ENCODE measurements at places on chromosomes 12 and 14.

GRCh38 chr14:75226755-75227544 is 50.5 kb upstream of the TMED10 start:
- DNase-seq: no peak

- no peak for DNase-seq
These were observed 106.1 kb downstream of the PTPN11 start for GRCh38 chr12:112524676-112525425.

- no peak for DNase-seq
These were observed 77.3 kb upstream of the PCNX4 start for GRCh38 chr14:60014402-60014801.

- no peak for DNase-seq
These were observed 161.7 kb downstream of the BTG1 start for GRCh38 chr12:91983935-91984334.

GRCh38 chr12:115203701-115204100 is 519.7 kb upstream of the TBX3 start:
- no peak for DNase-seq

GRCh38 chr12:100371146-100371545 is 14.3 kb downstream of the SLC17A8 start:
- no peak for DNase-seq

GRCh38 chr14:95432144-95433093 is 84.0 kb downstream of the SYNE3 start:
- peak; percentile 68 for DNase-seq

- DNase-seq: no peak
These were observed 197.1 kb downstream of the EXOC5 start for GRCh38 chr14:57071639-57072038.

- DNase-seq: peak; percentile 16
These were observed 96.2 kb upstream of the PTPRB start for GRCh38 chr12:70733385-70733784.

DNA sequence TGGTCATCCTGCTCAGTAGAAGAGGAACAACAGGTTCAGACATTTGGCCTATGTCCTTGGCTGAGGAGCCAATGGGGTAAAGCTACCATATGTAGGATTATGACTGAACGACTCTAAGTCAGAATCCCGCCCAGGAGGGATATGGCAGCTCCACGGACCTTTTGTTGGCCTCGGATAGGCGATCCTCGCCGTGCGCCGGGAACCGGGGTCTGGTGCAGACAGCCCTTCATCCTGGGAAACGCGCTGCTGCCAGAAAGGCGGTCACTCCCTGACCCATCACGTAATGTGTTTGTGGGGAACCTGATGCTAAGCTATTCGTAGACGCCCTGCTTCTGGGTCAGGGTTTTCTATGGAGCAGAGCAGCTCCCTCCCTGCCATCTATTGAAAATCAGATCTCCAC is 178.9 kb upstream of the ALG10B start:
- no peak for DNase-seq

- DNase-seq: no peak
These were observed 63.8 kb downstream of the RIN3 start for GRCh38 chr14:92577321-92577742.

DNA sequence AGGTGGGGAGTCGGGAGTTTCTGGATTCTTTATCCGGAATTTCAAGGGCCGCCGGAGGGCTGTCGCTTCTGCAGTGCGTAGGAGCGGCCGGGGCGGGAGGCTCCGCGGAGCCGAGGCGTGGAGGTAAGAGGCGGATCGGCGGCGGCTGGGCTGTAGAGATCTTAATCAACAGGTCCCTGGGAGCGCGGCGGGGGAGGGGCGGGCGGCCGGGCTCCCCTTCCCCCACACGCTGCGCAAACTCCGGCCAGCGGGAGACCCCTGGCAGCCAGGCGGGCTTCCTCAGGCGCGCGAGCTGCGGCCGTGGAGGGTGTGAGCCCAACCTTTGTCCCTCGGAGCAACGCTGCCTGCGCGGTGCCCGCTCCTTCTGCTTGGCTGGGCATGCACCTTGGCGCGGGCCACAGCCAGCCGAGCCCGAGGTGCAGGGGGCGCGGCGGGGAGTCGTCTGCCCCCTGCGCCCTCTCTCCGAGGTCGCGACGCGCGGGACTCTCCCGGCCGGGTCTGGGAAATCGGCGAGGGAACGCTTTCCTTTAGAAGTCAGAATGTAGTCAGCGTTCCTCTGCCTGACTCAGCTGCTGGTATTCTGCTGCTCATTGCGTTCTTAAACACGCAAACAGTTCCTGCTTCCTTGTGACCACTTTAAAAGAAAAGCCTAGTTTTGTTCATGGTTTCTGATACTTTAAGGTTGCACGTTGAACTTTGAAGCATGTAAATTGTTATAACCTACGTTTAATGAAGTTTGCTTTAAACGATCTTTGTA is at the start of gene PALS1:
PALS1 (plus strand) TSS at position 25 of the 757 bp plus-strand sequence. CDS start 37,736 bp downstream, outside the sequence.
- DNase-seq: peak; percentile 74

DNA sequence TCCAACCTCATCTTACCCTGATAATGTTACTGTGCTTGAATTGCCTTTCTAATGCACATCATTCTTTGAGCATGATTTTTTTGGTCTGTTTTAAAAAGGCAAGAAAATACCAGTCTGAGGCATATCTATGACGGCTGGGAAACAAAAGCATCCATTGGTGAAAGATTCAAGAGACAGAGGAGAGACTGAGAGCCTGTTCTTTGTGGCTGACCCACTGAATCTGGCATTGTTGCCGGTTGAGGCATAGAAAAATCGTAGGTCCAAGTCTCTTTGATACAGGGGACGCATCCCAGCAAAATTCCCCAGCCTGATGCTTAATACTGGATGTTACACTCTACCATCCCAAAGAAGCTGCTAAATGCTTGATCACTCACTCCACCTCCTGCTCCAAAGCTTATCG is 2.9 kb upstream of the KLHL42 start:
- DNase-seq: no peak

GRCh38 chr12:8145754-8146441 is 10.9 kb upstream of the ZNF705A start:
- no peak for DNase-seq

- no peak for DNase-seq
These were observed 169.4 kb downstream of the FOXN3 start for GRCh38 chr14:89247457-89248122.

- no peak for DNase-seq
These were observed 72.5 kb downstream of the TRAF3 start for GRCh38 chr14:102849526-102850379.

DNA sequence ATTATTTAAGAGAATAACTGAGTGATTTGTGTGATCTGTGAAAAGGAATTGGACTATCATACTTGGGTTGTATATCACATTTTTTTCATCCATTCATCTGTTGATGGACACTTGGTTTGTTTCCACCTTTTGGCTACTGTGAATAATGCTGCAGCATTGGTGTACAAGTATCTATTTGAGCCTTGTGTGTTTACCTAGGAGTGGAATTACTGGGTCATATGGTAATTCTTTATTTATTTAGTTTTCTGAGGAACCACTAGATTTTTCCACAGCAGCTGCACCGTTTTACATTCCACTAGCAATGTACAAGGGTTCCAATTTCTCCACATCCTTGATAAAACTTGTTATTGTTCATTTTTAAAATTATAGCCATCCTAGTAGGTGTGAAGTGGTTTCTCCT is 56.1 kb downstream of the APAF1 start:
- DNase-seq: no peak

GRCh38 chr12:80041692-80042091 is 57.6 kb upstream of the OTOGL start:
- no peak for DNase-seq

- DNase-seq: no peak
These were observed 6.3 kb downstream of the RNF10 start for GRCh38 chr12:120540445-120540844.

DNA sequence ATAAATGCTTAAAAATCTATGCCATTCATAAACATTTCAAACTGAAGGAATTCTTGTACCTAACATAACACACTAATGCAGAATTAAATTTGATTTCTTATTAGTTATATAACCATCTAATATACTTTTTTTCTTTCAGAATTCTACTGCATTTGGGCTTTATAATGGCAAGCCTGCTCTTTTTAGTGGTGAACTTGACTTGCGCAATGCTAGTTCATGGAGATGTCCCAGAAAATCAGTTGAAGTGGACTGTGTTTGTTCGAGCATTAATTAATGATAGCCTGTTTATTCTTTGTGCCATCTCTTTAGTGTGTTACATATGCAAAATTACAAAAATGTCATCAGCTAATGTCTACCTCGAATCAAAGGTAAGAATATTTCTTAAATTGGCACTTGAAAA is 47.3 kb downstream of the GPR137C start:
- DNase-seq: no peak

GRCh38 chr12:98754095-98754494 is 109.0 kb downstream of the APAF1 start:
- DNase-seq: no peak

DNA sequence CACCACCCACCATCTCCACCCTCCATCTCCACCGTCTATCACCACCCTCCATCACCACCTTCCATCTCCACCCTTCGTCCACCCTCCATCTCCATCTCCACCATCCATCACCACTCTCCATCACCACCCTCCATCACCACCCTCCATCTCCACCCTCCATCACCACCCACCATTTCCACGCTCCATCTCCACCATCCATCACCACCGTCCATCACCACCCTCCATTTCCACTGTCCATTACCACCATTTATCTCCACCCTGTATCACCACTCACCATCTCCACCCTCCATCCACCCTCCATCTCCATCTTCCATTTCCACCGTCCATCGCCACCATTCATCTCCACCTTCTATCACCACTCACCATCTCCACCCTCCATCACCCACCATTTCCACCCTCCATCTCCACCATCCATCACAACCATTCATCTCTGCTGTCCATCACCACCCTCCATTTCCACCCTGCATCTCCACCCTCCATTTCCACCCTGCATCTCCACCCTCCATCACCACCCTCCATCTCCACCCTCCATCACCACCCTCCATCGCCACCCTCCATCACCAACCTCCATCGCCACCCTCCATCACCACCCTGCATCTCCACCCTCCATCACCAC is 6.1 kb upstream of the CEP170B start:
- DNase-seq: no peak

DNA sequence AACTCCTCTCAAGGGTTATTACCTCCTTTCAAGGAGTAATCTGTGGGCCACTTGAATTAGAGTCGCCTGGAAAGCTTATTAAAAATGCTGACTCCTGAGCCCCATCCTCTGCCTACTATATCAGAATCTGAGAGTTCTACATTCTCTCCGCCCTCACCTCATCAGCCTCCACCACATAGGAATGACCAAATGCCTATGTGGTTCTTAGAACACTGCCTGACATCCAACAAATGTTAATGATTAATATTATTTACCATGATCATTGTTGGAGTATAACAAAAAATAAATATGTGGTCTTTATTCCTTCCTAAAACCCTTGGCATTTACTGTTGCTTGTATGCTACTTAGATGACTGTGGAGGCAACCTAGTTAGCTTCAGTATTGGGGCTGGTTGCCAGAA is 91.9 kb downstream of the BBS10 start:
- DNase-seq: no peak

DNA sequence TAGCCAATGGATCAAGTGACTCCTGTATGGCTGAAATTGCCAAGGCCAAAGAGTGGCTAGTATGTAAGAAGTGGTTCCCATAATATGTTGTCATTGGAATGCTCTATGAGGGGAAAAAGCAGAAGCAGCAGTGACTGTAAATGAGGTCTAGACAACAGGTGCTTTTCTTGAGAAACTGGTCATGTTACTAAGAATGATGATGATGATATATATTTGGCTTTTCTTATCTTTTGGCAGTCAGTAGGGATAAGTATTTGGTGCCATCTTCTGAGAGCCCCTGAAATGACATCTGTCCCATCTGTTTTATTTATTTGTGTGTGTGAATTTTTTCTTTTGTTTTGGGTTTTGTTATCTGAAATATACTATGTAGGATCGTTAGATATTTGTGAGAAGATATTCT is 141.7 kb downstream of the SYT1 start:
- DNase-seq: no peak

DNA sequence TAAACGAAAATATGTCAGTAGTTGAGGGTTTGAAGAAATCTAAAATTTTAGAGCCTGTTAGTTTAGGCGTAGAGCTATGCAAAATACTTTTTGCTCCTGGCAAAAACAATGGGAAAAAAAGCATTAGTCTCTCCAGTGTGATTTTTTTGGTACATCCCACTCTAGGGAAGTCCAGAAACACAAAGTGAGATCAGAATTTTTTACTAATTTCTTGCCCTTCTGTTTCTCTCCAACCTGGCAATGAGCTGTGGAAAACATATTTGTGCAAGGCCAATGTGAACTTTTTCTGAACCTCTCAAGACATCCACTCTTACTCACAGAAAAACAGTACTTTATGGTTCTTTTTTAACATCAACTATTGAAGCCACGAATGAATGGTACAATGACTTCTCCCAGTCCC is 56.9 kb upstream of the DCN start:
- DNase-seq: no peak

- DNase-seq: no peak
These were observed 34.8 kb upstream of the CLEC14A start for GRCh38 chr14:38290601-38291188.

DNA sequence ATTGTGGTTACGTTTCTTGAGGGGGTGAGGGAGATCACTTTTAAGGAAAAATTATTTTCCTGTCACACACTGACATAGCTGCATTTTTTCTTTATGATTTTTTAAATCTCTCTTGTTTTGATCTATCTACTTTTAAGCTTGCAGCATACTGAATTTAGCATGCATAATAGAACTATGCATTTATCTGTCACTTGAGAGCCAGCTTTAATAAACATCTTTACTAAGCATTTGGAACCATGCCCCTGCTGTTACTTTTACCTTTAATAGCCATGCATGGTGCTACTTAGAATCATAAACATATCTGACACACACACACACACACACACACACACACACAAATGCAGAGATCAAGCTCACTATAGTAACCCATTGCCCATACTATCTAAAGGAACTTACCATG is 486.2 kb downstream of the NELL2 start:
- no peak for DNase-seq

- DNase-seq: no peak
These were observed 8.0 kb downstream of the YY1 start for GRCh38 chr14:100246809-100247428.

DNA sequence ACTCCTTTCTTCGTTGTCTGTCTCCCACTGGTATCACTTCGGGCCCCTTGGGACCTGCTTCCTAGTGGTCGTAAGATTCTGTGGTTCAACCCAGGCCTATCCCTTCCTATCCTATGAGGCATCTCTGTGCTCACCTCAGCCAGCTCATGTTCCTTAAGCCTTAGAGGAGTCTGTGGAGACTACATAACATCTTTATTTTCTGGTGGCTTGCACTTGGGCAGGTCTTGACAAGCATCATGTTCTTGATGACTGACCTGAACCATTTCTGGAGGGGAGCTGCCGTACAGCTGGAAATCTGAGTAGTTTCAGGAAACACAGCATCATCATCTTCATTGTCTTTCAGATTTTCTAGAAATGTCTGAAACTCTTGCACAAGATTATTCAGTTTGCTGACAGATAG is 69.3 kb downstream of the PPFIBP1 start:
- no peak for DNase-seq

- DNase-seq: no peak
These were observed 118.4 kb downstream of the SUDS3 start for GRCh38 chr12:118494776-118495175.

- DNase-seq: no peak
These were observed 123.7 kb upstream of the GSC start for GRCh38 chr14:94893411-94894160.

All from neural crest cell (in vitro differentiated cells).